ENCODE measurements at places on chromosomes 3 and 15.

DNA sequence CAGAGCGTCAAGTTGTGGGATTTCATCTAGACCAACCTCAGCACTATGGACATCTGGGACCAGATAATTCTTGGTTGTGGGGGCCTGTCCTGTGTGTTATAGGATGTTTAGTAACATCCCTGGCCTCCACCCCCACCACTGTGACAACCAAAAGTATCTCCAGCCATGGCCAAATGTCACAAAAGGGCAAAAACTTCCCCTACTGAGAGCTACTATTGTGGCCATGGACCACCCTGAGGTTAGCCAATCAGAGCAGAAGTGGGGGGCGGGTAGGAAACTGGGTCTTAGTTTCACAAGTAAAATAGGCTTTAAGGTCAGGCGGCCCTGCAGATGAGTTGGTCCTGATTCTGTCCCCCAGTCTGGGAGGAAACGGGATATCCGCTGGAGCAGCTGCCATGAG is 25.4 kb downstream of the KIF7 start:
- no peak for DNase-seq

- no peak for DNase-seq
Measured at GRCh38 chr15:90903733-90904536, 833 bp downstream of the MAN2A2 start.

DNA sequence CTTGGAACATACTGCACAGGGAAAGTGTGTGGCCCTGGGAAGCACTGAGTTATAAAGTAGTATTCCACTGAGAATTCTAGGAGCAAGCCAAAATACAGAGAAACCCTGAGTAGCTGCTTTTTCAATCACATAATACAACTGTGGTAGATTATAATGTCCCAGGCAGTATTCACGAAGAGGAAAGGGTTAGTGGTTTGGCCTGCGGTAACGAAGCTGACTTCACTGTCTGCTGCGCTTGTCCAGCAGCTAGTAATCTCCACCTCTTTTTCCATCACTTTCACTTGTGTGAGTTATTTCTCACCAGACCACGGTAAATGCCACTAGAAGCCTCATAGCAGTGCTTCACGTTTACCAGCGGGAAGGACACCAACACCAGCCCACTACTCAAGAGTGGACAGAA is 34.4 kb downstream of the RPL39L start:
- DNase-seq, result no peak

DNA sequence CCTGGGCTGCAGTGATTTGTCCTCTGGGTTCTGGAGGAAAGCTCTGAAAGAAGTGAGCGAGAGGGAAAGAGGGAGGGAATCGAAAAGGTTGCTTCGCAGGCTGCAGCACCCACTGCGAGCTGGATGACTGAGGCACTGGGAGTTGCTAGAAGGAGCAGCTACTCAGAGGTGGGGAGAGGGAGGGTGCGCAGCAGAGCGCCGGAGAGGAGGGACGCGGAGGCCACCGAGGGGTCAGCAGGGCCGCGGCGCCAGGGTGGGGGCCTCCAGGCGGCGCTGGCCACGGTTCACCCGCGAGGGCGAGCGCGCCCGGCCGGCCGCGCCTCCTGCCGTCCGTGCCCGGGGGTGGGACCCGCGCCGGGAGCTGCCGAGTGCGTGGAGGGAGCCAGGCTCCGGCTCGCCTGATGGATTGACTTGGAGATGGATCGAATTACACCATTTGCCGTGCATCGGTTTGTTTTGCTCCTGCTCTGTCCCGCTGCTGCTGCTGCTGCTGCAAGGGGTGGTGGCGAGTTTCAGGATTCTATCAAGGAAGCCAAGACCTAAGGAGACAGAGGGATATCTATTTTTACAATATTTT is at the start of gene SEMA6D:
SEMA6D (plus strand) TSS at position 470 of the 577 bp plus-strand sequence. CDS start 42,294 bp downstream, outside the sequence.
- DNase-seq, result peak; percentile 27

DNA sequence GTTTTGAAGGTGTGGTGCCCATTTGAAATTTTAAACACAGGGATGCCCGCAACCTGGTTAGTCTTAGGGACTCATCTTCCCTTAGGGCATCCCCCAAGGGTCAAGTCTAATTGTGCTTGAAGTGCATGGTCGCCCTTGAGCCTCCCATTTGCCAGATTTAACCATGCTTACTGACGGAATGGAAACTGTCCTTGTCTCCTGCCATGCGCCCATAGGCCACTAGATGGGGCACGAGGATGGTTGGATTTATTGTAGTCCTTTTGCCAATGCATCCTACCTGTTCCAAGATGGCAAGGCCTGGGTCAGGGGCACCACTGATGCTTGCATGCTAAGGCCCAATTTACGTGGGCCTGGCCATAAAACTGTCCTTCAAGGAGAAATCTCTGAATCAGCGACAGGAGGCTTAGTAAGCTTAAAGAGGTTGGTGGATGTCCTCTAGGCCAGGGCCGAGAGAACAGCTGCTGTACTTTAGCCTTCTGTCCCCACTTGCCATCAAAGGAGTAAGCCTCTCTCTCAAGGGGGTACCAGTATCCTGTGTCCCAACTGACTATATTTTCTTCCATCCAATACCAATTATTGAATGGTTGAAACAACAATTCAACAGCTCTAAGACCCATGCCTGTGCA is 355.4 kb downstream of the OTOL1 start:
- no peak for DNase-seq

GRCh38 chr3:45126730-45127129 is 19.4 kb downstream of the CDCP1 start:
- no peak for DNase-seq

GRCh38 chr3:48504051-48504946 is at the start of gene SHISA5:
Gene SHISA5, minus strand, starts transcription at chr3:48504174. Its CDS starts 80 bp downstream, at chr3:48504094.
- DNase-seq, result no peak

DNA sequence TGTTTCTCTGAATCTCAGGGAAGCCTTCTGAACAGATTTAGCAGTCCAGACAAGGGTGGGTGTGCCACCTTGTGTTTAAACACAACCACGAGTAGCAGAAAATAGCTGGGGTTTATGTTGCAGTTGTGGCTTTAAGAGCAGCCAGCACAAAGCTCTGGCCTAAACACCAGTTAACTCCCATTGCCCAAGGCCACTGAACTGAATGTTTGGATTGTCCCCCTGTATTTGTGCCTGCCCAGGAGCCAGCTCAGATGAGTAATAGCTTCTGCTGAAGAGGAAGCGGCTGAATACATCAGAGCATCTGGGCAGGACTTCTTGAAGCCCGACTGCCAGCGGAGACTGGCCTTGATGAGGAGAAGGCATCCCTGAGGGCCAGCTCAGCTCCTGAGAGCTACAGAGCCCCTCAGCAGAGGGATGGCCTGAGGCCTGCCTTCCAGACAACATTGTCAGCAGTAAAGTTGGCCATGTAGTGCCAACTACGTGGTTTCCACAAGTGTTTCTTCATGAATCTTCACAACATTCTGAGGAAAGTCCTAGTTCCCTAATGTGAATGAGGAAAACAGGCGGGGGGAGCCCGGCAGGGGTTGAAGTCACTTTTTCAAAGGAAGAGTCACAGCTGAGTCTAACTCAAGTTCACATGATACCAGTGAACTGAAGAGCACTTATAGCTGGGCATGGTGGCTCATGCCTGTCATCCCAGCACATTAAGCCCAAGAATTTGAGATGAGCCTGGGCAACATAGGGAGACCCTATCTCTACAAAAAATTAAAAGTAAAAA is 65.8 kb upstream of the ZBTB38 start:
- DNase-seq, result peak; percentile 59

DNA sequence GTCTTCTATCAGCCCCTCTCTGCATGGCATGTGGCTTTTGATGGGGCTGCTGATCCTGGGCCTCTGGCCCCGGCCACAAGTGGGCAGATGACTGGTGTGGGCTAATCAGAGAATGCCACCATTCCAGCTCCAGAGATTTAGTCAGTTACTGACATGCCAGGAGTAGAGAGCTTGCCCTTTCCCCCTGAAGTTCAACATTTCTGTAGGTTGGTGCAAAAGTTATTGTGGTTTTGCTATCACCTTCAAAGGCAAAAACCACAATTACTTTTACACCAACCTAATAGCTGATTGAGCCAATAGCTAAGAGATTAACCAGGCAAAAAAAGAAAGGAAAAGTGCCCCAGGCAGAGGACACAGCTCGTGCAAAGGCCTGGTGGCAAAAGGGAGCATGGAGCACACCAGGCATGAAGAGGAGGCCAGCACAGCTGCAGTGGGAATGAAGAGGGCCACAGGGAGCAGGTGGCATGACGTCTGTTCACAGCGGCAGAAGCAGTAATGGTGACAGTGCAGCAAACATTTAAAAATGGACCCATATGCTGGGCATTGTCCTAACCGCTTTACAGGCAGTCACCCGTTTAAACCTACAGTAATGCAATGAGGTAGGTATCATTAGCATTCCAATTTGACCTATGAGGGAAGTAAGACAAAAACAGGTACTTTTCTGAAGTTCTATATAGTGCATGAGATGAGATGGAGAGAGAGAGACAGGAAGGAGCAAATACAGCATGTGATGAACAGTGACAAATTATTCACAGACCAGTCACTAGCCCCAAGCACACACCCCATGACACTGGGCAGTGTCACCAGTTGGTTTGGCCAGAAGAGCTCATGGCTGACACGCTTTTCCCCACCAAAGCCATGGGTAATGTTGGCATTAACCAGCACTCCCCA is 373.0 kb upstream of the PROK2 start:
- no peak for DNase-seq

DNA sequence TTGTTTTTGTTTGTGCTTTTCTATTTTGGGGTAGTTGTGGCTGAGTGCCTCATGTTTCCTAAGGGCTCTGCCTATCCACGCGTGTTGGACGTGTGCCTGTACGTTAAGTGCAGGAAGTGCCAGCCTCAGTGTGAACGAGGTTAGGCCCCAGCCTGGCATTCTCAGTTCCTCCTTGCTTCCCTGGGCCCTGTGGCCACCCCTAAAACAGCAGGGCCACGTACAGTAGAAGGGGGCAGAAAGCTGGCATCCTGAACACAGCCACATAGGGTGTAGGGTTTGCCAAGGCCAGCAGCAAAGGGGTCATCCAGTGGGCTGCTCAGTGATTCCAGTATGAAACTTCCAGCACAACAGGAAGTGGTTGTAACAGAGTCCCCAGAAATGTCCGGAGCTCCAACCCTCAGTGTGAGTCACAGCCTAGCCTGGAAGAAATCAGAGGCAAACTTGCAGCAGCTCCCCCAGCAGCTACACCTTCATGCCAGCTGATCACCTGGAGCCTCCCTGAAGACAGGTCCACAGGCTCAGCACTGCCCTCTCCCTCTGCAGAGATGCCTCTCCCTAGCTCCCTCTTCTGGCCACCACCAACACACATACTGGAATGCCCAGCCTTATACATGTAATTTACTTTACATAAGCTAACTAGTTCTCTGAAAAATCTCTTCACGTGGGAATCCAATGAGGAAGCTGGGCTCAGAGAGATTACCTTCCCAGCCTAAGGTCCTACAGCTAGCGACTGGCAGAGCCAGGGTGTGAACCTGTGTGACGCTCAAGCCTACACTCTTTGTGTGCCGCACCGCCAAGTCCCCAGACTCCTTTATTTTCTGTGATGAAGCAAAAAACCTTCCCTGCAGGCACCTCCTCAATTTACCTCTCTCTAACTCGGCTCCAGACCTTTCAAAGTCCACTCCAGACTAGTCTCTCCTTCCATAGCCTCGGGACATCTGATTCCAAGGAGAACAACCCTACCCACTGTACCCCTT is 26.6 kb downstream of the ILDR1 start:
- peak; percentile 12 for DNase-seq
